ENCODE measurements at places on chromosomes 1 and 21.

DNA sequence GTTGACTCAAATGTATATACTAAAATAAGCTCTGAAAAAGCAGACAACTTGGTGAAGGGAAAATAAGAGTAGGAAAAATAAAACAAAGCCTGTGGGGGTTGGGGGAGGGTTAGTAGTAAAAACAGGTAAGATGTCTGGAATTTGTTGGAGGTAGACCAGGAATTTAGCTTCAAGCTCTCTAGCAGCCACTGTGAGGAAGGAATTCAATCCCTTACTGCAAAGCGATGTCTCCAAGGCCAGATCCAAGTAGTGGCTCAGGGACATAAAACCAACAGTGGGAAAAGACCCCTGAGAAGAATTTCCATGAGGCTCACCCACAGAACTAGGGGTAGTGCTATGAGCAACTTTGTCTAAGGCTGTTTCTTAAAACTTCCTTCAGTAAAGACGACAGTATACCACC lies 7.8 kb downstream of the ANGPTL7 start:
- no peak for ATAC-seq

GRCh38 chr1:204089044-204089751 lies 16.3 kb downstream of the SOX13 start:
- no peak for ATAC-seq

GRCh38 chr1:166057650-166058049 lies 109.2 kb downstream of the FAM78B start:
- ATAC-seq: no peak

DNA sequence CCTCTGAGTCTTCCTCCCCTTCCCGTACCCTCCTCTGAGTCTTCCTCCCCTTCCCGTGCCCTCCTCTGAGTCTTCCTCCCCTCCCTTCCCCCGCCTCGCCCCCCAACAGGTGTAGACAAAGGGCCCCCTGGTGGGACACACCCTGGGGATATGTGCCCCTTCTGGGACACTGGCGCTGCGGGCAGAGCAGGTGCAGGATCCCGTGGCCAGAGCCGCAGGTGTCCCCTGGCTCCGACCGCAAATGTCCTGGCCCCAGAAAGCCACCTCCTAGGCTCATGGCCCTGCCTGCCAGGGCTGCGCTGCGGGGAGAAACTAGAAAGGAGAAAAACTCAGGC lies 51.5 kb upstream of the ARHGEF16 start:
- no peak for ATAC-seq

DNA sequence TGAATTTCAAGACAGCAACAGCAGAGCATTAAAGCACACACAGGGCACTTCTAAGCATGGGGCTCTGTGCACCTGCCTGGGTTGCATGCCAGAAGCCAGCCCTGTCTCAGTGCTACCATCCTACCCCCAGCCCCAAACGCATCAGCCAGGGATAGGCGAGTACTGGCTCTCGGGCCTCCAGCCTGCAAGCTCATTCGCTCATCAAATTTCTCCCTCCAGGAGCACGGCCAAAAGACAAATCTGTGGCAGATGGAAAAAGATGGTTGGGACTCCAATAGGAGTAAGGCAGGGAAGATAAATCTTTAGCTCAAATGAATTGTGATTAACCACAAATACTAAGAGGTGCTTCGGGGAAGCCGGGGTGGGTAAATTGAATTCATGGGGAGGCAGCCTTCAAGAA lies 189.6 kb downstream of the KAZN start:
- no peak for ATAC-seq

DNA sequence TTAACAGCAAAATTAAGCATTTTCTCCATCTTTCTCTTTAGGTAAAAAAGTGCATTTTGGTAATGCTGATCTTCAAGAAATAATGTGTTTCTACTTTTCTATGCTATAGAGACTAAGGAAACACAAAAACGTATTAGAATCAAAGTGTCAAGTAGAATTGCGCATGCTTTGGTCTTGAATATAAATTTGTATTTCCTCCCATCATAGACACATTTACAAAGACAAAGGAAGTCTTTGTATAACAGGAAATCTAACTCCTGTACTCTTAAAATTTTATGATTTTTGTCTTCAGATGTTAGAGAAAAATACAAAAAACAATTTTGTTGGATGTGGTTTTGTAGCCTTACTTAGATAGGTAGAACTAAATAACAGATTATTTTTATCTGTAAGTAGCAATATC lies 1299.4 kb downstream of the NCAM2 start:
- ATAC-seq: no peak

DNA sequence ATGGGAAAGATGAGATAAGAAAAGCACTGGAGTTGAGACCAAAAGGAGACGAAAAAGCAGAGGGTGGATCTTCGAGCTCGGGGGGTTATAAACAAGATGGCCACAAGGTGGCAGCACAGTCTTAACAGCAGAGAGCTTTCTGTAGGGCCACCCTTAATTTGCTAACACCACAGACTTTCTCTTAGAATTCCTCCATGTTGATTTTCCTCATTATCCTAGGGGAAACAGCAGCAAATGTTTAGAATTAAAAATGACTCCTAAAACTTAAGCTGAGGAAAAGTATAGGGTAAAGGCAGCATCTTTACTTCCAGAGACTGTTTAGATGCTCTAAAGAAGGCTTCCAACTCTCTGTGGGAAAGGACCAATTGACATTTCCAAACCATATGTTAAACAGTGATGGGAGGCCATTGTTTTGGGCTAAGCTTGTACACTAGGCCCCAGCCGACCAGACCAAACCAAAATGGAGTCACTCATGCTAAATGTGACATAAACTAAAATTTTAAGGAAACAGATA lies 2.5 kb upstream of the APOBEC4 start:
- ATAC-seq: no peak

DNA sequence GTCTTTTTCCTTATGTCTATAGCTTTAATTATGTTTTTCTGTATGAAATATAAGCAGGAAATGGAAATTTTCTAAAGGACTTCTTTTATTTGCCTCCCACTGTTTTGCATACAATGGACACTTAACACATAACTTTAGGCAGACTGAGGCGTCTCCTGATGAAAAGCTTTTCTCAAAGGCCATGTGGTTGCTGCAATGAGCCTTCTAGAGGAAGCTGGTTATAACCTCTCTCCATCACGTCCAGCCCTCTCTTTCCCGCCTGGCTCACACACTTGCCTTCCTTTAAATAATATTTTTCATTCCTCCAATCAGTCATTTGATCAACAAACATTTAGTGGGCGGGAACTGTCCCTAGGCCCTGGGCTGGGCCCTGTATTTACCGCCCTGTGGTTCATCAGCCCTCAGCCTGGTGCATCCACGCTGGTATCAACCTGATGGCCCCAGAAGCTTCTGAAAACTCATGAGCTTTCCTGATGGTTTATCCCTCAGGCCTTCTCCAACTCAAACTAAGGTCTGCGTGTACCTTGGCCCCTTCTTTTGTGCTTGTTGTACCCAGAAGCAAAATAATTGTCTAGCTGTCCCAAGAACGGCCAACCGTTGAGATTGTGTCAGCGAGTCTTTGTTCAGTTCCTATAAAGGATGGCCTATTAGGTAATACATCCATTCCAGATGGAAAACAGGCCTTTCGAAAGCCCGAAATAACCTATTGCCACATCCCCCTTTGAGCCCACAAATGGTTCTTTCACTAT lies 75.3 kb upstream of the LYST start:
- ATAC-seq: no peak

DNA sequence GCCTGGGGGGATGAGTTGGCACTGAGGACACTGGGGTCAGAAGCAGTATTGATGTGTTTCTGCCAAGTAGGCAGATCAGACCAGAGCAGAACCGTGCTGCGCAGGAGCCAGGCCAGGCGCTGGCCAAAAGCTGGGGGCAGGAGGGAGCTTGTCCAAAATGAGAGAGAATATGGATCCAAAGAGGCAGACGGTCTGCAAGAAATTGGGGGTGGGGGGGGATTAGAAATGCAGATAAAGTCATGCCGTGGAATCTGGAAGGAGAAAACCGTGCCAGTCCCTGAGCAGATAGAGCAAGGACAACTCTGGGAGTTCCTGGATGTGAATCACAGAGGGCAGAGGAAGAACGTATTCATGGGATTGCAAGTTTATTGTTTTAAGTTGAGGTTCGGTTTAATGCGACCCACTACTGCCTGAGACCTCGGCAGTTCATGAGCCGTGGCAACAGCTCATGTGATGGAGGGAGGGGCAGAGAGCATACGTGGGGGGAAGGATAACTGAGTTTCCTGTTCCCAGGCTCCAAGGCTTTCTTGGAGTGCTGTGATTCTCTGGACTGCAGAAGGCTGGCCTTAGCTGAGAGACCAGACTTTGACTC lies 224.0 kb downstream of the FGGY start:
- no peak for ATAC-seq

- ATAC-seq: no peak
Observed at GRCh38 chr1:184283999-184284398, 102.8 kb upstream of the C1orf21 start.

GRCh38 chr1:244680667-244681066 lies 27.7 kb downstream of the DESI2 start:
- ATAC-seq: no peak

DNA sequence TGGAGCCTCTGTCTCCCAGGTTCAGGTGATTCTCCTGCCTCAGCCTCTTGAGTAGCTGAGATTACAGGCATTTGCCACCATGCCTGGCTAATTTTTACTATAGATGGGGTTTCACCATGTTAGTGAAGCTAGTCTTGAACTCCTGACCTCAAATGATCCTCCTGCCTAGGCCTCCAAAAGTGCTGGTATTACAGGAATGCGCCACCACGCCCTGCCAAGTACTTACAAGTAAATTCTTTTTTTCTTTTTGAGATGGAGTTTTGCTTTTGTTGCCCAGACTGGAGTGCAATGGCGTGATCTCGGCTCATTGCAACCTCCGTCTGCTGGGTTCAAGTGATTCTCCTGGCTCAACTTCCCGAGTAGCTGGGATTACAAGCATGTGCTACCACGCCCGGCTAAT lies 42.5 kb downstream of the RPRD2 start:
- no peak for ATAC-seq

DNA sequence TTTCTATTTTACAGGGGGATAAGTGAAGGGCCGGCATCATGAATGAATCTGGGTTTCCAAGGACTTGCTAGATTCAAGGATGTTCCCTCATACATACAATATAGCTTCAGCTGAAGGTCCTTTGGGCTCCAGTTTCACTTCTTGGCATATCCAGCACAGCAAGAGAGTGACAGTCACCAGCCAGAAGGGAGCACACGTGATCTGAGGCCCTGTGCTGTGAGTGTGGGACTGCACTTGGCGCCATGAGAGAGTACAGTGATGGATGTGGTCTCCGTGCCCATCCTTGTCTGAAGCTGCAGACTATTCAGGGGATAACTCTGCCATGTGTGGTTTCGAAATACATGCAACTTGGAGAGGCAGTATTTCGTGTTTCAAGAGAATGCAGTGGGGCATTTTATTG lies 159.7 kb upstream of the DSCAM start:
- ATAC-seq: no peak

- peak; percentile 89 for ATAC-seq
Observed at GRCh38 chr1:88998716-88999115, 6.3 kb upstream of the KYAT3 start.

DNA sequence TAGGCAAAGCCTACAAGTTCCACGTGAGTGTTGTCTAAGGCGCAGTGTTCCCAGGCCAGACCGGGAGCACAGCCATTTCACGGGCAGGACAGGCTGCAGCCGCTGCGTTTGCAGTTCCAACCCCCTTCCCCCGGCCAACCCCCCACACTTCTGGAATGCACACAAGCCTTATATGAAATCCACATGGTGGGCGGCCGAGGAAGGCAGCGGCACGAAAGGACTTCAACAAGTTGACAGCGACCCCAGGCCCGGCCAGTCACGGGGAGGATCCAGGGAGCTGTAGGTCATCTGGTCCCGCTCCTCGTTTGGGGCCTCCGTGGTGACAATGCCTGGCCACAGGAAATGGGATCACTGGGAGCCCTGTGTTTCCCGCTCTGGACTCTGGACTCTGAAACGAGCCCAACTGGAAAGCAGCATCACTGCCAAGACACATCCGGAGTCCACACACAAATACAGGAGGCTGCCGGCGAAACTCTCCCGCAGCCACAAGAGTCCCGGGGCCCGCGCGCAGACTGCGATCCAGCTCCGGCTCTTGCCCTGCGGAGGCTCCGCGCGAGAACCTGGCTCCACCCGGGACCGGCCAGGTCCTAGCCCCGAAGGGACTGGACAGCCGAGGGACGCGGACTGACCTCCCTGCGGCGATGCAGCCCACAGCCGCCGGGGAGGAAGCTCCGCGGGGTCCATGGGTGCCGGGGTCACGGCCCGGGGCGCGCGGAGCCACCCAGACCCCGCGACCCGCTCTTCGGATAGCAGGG lies 794 bp downstream of the NID1 start:
- ATAC-seq: no peak

- ATAC-seq: no peak
Observed at GRCh38 chr21:32520875-32521735, 64.2 kb downstream of the TCP10L start.

DNA sequence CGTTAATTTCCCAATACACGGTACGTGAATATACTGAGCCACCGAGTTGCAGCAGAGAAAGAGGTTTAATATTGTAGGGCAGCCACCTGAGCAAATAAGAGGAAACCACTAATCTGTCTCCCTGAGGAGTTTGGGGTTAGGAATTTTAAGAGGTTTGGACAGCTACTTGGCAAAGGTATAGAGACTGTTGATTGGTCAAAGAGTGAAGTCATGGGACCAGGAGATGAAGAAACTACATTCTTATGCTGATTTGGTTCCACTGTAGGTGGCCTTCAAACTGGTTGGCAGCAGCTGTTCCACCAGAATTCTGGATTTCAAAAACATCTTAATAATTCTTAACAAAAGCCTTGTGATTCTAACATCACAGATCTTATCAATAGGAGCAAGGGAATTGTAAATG lies 485.4 kb upstream of the PRMT6 start:
- no peak for ATAC-seq

GRCh38 chr1:201213926-201214325 lies 23.3 kb downstream of the IGFN1 start:
- ATAC-seq: no peak

GRCh38 chr1:9787702-9788101 lies 36.1 kb downstream of the CLSTN1 start:
- peak; percentile 98 for ATAC-seq

DNA sequence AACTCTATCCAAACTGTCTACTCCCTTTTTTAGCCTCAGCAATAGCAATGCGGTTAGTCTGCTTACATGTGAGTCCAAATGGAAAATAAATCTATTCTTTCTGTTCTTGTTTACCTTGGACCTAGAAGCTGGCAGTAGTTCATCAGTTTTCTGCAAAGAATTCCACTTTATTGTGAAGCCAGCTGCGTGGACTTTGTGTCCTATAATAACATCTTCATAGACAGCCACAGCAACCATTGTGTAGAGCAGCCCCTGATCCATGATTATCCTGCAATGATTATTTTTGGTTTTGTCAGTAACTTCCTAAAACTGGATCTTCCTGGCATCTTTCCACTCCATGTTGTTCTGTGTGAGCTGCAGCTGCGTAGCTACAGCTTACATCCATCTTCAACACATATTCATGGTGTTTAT lies 408.7 kb downstream of the NUF2 start:
- no peak for ATAC-seq

DNA sequence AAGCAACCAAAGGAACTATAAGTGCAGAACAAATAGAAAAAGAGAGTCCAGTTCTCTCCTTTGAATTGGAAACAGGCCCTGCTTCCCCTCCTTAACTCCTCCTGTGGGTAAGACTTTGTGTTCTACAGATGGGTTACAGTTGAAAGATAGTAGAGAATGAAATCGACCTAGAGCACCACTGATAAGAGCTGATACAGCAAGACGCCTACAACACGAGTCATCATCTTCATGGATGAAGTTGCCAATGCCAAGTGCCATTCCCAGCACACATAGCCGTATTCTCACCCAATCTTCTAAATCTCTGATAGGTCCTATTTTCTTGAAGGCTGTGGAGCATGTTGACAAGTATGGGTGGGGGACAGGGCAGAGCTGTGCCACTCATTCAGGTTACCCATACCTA lies 99.8 kb upstream of the CAMK1G start:
- ATAC-seq: no peak

- no peak for ATAC-seq
Observed at GRCh38 chr1:97870589-97870988, 50.2 kb downstream of the DPYD start.

Data from activated CD4-positive, CD25-positive, alpha-beta regulatory T cell treated with anti-CD3 and anti-CD28 coated beads, Interleukin-2, amount 50 U/mL, for 24 hours (primary cell).